MV-4-11 (cell line): ENCODE measurements at places on chromosomes 3 and 15.

- no peak for DNase-seq
Observed at GRCh38 chr3:101117980-101118379, 124.8 kb upstream of the ABI3BP start.

GRCh38 chr3:120180731-120181412, 86.6 kb upstream of the GSK3B start:
- DNase-seq, result no peak

GRCh38 chr3:186303965-186304364, 58.1 kb downstream of the DGKG start:
- DNase-seq, result no peak

DNA sequence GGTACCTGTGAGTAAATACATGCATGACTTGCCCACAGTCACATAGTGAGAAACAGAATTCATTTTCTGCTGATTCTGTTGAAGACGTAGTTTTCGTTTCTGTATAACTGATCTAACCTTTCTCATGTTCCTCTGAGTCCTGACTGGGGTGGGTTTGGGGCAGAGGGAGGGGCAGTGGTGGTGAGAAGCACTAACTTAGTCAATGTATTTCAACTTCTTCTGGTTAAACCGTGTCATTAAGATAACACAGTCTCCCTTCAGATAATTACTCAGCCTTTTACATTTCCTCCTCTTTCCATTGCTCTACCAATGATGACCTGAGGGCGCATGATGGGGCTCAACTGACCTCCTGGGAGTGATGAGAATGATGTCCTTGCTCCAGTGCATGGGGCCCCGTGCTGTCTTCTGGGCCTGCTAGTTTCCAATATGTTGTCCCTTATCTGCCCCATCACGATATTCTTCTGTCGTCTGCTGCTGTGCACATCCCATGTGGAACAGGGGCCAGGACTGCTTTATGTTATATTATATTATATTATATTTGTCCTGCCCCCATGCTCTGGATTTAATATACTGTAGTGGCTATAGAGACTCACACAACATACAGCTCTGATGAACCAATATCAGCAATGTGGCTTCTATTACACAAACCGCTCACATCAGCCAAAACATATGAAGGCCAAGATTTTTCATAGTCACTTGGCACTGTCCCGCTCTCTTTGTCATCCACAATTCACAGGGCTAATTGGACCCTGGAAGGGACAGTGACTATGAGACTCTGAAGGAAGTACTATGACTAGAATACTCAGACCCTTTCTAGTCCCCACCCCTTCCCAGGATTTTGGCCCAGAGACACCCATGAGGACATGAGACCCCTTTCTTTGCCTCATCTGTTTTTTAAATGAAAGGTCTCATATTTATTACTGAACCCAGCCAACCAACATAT, 407.1 kb upstream of the MCTP2 start:
- DNase-seq, result no peak

- no peak for DNase-seq
Observed at GRCh38 chr3:78455712-78456433, 1311.9 kb downstream of the ROBO1 start.

DNA sequence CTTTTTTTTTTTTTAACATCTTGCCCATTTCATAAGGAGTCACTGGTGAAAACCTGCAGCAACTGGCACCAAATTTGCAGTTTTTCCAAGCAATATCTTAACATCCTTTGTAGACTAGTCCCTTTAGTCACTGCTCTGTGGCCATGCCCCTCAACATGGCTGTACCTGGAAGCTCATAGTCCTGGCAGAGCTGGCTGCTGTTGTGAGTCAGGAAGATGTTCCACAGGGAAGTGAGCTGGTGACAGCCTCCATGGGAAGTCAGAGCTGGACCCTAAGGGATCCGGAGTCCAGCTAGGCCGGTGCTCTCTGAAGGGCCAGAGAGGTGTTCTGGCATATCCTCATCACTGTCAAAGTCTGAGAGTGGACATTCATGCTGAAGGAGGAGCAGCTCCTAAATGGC, 99.3 kb upstream of the ZBED2 start:
- DNase-seq, result no peak

DNA sequence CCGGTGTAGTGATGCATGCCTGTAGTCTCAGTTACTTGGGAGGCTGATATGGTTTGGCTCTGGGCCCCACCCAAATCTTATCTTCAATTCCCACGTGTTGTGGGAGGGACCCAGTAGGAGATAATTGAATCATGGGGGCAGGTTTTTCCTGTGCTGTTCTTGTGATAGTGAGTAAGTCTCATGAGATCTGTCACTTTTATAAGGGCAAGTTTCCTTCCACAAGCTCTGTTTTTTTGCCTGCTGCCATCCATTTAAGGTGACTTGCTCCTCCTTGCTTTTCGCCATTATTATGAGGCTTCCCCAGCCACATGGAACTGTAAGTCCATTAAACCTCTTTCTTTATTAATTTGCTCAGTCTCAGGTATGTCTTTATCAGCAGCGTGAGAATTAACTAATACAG, 566.7 kb upstream of the NECTIN3 start:
- DNase-seq, result no peak

DNA sequence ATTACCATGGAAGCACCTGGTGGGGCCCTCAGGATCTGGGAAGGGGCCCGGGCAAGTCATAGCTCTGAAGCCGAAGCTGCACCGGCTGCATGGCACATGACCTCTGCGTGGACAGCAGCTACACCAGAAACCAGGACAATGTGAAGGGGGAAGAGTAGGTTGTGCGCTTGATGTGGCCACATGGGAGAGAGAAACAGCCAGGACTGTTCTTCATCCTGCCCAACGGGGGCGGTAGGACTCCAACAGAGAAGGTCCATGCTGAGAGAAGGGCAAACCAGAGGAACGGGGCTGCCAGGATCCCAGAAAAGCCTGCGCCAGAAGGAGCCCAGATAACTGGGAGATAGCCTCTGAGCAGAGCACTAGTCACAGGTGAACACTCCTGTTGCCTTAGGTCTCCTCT, 54.9 kb upstream of the PRR20G start:
- DNase-seq, result no peak

- DNase-seq, result peak; percentile 97
Observed at GRCh38 chr15:95302206-95302605, 1028.3 kb upstream of the NR2F2 start.

DNA sequence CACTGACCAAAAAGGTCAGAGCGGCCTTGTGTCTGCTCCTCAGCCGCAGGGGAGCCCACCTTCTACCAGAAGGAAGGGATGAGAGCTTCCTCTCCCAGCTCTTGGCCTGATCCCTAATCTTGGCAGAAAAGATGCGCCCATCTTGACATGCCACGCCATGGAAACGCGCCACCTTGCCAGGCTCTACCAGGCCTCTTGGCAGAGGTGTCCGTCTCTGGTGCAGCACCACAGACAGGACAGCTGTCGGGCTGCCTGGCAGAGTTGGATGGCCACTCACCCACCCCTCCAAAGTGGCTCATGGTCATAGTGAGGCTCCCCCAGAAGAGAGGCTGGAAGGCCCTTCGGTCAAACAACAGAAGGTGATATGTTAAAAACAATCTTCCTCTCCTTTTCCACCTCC, 105.2 kb downstream of the LIPC start:
- no peak for DNase-seq

- DNase-seq, result no peak
Observed at GRCh38 chr3:197338586-197338985, 40.2 kb upstream of the DLG1 start.

GRCh38 chr3:38479431-38480092, 16.6 kb upstream of the EXOG start:
- peak; percentile 33 for DNase-seq

- DNase-seq, result peak; percentile 40
Observed at GRCh38 chr15:44682211-44682610, 18.7 kb upstream of the SPG11 start.

GRCh38 chr15:60120100-60120499, 116.0 kb downstream of the FOXB1 start:
- DNase-seq, result no peak

- DNase-seq, result no peak
Observed at GRCh38 chr3:177905173-177906125, 630.8 kb upstream of the KCNMB2 start.

DNA sequence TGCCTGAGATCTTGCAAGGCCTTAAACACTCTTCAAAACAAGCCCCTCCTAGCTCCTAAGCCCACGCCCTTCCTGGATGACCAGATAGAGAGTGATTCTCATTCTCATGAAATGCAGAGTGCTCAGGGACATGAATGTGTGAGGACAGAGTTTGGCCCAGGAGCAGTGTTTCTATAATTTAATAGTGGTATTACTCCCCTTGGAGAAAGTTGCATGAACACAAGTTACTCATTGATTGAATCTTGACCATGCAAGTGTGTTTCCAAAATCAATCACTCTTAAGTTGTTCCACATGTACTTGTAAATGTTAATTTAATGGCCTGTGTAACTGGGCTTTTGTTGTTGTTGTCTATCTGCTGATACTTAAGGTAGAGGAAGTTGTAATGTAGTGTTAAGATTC, 181.6 kb downstream of the ADAMTSL3 start:
- no peak for DNase-seq

- no peak for DNase-seq
Observed at GRCh38 chr3:45838466-45838865, 3.5 kb downstream of the LZTFL1 start.

DNA sequence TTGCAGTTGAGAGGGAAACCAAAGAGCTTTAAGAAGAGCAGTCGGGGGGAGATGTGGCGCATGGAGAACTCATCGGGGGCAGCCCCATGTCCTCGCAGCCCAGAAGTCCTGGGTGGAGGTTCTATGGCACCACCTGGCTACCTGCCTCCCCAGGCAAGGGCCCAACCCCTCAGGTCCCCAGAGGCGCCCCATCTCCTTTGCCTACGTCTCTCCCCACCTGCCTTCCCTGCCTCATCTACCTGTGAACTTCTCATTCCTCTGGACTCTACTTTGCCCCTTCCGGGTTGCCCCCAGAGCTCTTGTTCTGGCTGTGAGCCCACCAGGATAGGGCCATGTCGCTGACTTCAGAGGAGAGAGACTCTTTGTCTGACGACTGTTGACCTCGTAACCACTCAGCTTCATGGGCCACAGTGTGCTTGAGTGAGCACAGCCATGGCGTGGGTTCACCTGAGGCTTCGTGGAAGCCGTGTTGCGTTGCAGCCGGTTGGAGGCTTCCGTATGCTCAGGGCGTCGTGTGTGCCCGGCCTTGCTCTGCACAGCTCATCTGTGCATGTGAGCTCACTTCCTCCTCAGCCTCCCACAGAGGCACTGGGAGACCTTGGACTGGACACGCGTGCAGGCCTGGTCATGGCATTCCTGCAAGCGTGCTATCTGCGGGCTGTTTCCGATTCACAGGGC, 13.4 kb downstream of the APBA2 start:
- no peak for DNase-seq

DNA sequence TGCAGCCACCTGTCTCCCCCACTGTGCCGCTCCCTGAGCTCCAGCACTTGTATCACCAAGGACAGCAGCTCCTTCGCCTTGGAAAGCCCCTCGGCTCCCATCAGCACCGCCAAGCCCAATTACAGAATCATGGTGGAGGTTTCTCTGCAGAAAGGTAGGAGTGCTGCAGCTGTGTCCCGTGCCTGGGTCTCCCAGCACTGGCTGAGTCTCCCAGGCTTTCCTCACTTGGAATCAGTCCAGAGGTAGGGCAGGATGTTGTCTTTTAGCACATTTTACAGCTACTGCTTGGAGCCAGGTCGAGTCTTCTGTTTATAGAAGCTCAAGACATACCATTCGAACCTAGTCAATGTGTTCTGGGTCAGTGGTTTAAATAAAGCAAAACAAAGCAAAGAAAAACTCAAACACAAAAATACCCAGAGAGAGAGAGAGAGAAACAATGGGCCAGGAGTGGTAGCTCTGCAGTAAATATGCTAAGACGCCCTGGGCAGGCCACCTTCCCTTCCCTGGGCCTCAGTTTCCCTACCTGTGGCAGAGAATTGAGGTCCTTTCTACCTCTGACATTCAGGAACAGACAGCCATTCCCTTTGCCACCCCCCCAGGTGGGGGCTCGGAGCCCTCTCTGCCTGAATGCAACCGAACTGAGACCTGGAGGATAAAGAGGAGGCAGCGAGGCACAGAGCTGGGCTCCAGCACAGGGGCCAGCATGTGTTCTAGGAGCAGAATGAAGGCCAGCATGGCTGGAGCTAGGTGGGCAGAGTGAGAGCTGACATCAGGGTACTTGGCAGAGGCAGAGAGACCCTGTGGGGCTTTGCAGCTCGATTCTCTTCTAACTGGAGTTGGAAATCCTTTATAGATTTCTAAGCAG, 44.1 kb downstream of the STARD5 start:
- DNase-seq, result no peak

- DNase-seq, result no peak
Observed at GRCh38 chr15:74403588-74403919, 30.2 kb downstream of the SEMA7A start.

GRCh38 chr3:36606871-36607765, 157.2 kb downstream of the DCLK3 start:
- DNase-seq, result no peak

- no peak for DNase-seq
Observed at GRCh38 chr3:72034986-72035385, 250.0 kb upstream of the PROK2 start.

GRCh38 chr3:116083683-116084082, 361.6 kb downstream of the LSAMP start:
- no peak for DNase-seq

DNA sequence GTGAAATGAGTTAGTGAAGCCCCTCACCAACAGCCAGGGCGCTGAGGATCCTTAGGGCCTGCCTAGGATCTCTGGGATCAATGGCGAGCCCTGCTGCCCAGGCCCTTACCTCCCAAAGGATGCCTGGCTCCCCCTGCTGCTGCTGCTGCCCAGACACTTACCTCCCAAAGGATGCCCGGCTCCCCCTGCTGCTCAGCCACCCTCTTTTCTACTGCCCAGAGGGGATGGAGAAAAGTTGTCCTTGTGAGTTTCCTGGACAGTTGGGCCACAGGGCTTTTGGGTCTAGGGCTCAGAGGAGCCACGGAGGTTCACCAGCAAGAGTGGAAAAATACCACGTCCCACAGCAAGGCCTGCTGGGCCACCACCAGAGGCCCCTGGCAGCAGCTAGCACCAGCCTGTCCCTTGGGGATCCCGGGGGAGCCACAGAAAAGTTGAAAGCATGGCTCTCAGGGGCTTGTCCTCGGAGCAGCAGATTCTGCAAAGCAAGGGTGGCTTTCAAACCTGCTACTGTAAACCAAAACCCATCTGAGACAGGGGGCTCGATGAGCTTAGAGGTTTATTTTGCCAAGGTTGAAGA, 59.4 kb downstream of the SLC6A6 start:
- peak; percentile 27 for DNase-seq

GRCh38 chr3:149572796-149573414, 84.9 kb downstream of the WWTR1 start:
- DNase-seq, result no peak

DNA sequence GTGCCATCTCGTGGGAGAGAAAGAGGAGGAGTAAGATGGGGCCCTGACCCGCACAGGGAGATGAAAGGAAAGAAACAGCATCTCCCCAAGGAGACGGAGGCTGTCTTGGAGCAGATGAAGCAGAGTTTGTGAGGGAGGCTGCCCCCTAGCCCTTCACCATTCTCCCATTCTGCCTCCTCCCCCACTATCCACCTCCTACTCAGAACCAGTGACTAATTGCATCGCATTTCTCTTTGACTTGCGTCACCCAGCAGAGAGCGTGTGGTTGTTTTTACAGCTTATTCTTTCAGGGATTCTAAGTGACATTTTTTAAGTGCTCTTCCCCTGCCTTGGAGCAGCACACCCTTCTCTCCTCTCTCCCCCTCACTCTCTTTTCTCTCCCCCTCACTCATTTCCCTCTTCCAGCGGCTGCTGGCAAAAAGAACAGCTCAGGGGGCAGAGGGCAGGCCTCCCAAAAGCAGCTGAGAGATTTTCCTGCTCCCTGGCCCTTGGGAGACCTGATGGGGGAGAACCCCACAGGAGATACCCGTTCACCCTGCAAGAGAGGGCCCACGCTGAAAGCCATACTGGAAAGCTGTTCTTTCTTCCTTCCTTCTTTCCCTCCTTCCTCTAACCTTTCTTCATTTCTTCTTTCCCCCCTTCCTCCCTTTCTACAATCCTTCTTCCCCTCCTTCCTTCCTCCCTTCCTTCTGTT, 91.8 kb downstream of the MRPL46 start:
- no peak for DNase-seq
